ENCODE measurements at places on chromosomes 6 and 20.
A peak's percentile ranks its signal among the peaks of the same experiment; 100 is the strongest.

- no peak for DNase-seq
These were observed 313.1 kb downstream of the TRDN start for GRCh38 chr6:123323452-123324329.

DNA sequence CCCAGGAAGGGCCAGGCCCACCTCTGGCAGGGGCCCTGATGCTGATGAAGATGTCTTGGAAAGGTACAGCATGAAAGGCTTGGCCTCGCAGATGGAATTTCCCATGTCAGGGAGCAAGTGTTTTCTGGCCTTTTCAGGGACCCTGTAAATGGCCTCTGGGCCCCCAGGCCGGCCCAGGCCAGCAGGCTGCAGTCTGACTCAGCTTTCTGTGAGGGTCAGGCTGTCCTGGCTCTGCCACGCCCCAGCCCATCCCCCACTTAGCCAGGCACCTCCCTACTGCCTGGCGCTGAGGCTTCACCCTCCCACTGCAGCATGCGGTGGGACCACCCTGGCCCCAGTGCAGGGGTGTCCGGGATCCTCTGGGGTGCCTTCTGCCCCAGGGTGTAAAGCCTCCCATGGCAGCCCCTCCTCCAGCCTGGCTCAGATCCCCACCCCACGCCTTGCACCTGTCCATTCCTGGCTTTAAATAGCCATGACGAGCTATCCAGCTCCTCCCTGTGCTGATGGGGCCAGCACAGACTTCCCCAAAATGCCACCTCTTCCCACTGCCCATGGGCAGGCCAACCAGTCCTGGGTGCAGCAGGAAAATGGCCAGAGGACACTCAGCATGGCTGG, 35.6 kb upstream of the GATA5 start:
- no peak for DNase-seq

DNA sequence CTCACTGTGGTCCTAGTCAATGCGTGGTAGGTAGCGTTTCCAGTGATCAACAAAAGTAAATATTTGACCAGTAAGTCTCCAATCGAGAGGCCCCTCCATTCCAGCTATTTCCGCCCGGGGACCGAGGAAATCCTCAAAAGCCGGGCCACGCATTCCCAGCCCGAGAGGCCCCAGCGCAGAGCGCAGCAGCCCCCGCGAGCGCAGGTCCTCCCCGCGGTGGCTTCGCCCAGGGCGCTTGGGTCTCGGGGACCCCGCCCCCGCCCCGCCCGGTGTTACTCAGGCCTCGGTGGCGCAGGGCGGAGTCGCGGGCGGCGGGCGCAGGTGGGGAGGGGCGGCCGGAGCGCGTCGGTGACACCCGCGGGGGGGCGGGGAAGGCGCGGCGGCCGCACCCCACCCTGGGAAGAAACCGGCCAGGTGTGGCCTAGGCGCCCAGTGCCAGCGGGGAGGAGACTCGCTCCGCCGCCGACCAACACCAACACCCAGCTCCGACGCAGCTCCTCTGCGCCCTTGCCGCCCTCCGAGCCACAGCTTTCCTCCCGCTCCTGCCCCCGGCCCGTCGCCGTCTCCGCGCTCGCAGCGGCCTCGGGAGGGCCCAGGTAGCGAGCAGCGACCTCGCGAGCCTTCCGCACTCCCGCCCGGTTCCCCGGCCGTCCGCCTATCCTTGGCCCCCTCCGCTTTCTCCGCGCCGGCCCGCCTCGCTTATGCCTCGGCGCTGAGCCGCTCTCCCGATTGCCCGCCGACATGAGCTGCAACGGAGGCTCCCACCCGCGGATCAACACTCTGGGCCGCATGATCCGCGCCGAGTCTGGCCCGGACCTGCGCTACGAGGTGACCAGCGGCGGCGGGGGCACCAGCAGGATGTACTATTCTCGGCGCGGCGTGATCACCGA, at the start of gene DSP:
Gene DSP (plus strand): TSS at position 497 of the 890 bp plus-strand sequence. CDS start 245 bp downstream, at position 742.
- DNase-seq, result peak; percentile 96

DNA sequence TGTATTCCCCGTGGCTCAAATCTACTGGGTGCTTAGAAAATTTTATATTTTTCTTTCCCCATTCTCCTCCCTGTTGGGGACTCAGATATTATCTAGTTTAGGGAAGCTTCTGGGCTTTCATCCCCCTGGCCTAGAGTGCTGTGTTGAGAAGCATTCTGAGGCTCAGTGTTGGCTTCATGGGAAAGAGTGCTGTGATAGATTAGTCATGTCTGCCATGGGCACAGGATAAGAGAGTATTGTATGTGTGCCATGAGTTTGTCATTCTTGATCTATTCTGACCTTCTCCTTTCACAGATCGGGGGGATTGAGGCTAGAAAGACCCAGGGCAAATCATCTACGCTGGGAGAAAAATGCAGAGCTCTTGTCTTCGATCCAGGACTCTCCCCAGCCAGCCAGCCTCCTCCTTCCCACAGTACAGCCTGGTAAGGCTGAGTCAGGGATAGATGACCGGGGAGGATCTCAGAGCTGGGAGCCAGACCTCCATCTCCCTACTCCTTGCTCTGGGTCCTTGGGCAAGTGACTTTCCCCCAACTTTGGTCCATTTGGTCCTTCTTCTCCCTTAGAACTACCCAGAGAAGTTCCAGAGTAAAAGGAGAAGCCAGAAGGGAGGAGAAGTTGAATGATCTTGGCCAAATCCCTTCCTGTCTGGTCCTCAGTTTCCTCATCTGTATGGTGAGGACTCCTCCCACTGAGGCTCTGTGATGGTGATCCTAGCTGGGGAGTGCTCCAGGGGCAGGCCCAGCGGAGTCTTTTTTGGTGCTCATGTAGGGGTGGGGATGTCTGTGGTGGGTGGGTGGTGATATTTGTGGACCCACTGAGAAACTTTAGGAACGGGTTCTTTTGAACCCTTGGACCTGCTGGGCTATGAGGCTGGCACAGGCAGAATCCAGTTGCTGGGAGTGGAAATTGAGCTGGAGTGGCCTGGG, 5.0 kb downstream of the SRC start:
- DNase-seq, result no peak

DNA sequence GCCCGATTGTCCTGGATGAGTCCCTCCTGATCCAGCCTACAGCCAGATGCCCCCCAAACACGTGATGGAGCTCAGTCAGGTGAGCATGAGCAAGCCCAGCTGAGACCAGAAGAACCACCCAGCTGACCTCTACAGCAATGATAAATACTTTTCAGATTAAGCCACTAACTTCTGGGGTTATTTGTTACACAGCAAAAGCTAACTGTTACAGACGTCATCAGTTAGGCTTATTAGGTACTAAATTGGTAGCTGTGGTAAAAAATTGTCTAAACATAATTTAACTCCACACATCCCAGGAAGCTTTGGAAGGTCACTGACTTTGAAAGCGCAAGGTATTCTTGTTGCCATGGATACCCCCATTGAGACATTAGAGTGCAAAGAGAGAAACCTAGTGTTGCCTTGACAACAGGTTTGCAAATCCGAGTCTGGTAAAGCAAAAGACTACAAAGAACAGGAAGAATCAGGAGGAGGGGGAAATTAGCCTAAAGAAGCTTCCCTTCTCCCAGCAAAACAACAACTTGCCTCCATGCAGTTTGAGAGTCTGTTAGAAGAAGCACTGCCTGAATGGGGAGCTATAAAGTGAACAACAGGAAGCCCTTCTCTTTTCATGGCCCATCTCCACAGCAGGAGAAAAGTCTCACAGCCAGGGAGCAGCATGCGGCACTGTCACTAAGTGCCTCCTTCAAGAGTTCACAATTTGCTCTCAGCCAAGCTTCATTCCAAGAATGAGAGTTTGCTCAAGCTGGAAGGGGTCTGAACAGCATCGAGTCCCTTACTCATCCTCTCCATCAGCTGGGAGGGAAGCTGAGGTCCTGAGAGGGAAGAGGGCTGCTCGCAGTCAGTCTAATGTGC, 41.7 kb upstream of the ZNF831 start:
- peak; percentile 44 for DNase-seq

- no peak for DNase-seq
These were observed 178.7 kb downstream of the DTNBP1 start for GRCh38 chr6:15484140-15484539.

DNA sequence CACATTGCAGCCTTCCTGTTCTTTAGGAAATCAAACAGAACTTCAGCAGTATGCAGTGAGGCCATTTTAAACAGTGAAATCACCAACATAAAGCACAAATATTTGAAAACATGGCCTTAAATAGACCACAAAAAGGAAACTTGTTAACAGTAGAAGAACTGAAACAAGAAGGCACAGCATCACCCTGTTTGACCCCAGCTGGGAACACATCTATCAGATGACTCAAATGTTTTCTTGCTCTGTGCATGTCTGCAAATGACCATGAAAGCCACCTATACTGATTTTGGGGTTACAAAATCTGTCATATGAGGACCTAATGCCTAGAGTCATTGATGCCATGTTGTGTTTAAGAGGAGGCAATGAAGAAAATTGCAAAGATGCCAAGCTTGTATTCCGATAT, 123.8 kb upstream of the ADGRF1 start:
- no peak for DNase-seq

GRCh38 chr6:33745548-33745947, 1.2 kb downstream of the IP6K3 start:
- no peak for DNase-seq

GRCh38 chr6:168410554-168411011, 30.4 kb upstream of the SMOC2 start:
- no peak for DNase-seq

GRCh38 chr20:15248618-15249395, 911.4 kb upstream of the FLRT3 start:
- DNase-seq, result no peak

GRCh38 chr6:118135371-118135770, 228.3 kb downstream of the SLC35F1 start:
- no peak for DNase-seq

- DNase-seq, result no peak
These were observed 48.6 kb downstream of the TSPYL4 start for GRCh38 chr6:116205281-116205680.

DNA sequence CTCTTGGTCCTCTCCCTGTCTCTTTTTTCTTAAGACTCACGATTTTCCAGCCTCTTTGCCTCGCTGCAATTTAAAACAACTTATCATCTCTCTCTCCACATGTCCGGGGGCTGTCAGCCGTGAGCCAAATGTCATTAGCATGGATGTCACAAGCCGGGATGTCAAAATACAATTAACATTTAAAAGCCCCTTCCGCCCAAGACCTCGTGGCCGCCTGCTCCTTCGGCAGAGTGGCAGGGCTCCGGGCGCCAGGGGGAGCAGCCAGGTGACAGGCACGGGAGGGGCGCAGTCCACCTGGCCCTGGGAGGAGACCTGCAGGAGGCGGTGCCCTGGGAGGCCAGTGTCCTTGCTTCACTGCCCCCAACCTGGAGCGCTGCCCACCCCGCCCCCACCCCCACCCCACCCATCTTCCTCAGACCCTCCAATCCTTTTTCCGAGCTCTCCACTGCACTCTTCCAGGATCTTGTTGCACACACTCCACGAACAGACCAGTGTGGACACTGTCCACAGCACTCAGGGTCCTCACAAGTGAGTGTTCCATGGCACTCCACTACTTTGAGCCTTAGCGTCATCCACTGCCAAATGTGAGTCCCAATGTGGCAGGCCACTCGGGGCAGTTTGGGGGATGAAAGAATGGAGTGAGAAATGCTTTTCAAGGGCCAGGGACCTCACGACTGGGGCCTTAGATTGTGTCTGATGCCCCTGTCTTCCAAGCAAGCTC, 5.6 kb upstream of the GRM4 start:
- no peak for DNase-seq

GRCh38 chr6:4459996-4460395, 316.2 kb upstream of the CDYL start:
- no peak for DNase-seq

DNA sequence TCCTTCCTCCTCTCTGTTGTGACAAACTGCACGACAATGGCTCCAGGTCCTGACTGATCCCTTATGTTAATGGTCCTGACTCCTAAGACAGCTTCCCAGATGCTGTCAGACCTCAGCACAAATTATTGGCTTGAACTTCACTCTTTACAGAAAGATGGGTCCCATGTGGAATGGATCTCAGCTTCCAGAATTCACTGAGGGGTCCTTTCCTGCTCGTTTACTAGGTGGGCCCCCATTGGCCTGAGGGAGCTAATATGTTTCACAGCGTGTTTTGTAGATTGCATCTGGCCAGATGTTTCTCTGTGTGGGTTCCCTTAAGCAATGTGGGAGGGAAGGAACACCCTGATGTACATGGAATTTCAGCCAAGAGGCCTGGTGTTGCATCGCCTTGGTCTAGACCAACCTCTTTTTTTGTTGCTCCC, 826.6 kb downstream of the MAFB start:
- no peak for DNase-seq

DNA sequence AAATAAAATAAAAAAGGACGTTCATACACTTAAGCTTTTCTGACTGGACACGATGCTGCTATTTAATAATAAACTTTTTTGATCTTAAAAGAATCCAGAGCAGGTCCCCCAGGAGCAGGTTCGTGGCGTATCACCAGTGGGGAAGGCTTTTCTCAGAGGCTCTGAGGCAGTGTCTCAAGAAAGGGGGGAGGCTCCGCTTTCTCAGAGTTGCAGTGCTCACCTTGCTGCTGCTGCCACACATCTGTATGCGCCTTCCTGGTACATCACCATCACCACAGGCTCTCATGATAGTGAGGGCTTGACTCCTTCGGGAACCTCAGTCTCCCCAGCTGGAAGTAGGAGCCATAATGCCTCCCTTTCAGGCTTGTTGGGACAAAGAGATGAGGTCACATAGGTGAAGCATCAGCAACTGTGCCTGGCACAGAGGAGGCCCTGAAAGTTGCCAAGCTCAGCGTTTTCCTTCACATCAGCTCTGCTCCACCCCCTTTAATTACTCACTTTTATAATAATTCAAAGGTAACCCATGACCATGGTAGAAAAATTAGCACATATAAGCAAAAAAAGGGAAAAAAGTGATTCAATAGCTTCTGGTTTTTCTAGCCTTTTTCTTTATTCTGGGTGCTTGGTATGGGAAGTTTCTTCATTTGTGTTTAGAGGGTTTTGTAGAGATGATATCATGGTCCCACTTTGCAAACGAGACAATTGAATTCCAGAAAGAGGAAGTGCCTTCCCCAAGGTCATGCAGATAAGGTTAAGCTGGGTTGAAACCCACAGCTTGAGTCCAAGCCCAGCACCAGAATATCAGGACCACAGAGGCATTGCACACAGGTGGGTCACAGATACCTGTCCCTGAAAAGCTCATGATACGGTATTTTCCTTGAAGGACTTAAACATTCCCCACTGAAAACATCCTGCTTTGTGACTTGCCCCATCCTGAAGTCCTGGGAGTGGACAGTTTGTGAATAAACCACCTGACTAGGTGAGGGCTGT, 24.5 kb downstream of the SRSF3 start:
- no peak for DNase-seq

DNA sequence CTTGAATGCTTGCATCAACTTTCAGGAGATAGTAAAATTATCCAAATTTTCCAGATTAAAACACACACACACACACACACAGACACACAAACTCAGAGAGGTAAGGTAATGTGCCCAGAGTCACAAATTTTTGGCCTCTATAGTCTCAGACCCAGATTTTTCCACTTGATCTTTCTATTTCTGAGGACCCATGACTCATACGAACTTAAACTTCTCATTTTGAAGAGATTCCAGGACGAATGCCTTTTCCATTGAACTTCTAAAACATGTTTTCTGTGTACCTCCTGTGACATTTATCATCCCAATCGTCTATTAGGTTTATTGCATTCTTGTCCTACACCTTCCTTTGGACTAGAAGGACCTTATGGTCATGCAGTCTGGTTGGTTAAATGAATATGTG, 172.9 kb upstream of the COL21A1 start:
- DNase-seq, result no peak
